Posterior vena cava (tissue), 2 donors: ENCODE measurements at places on chromosomes 2 and 18. TPM values are rescaled to one million over a fixed set of nuclear protein-coding genes. Genes with fewer than 3 reads are reported as not detected.

GMCL1 gene
- total RNA-seq, result 11.5 TPM

CNTNAP5 gene
- not detected for total RNA-seq

TDRD15 gene
- total RNA-seq, result 0.05 TPM

SNORC gene
- total RNA-seq, result 1.00 TPM

MYOM1 gene
- total RNA-seq, result 32.0 TPM

PRKCE gene
- 21.7 TPM for total RNA-seq

MARCO gene
- 20.5 TPM for total RNA-seq

TEX51 gene
- not detected for total RNA-seq

CAVIN2 gene
- 40.4 TPM for total RNA-seq

TMEM247 gene
- not detected for total RNA-seq

CCL20 gene
- not detected for total RNA-seq
